GM04504 (cell line): ENCODE measurements at places on chromosomes 7 and 10.

DNA sequence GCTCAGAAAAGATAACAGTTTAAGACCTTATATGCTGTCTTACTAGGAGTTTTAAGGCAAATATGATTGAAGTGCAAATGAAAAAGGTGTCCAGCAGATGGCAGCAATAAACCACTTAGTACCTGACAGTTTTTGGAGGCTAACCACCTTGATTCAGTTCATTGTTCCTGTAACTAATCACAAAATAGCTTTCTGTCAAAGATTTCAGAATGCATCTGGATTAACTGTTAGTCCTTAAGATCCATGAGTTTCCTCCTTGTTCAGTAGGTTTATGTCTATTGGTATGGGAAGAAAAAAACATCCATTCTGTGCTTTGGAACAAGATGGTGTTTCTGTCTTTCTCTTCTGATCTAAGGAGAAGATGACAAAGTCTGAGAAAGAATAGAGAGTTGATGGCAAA is 46.6 kb downstream of the CCSER2 start:
- DNase-seq, result no peak

- no peak for DNase-seq
Measured at GRCh38 chr10:67794256-67794655, 43.7 kb downstream of the DNAJC12 start.

- no peak for DNase-seq
Measured at GRCh38 chr10:21535494-21535965, 1.5 kb downstream of the MLLT10 start.

DNA sequence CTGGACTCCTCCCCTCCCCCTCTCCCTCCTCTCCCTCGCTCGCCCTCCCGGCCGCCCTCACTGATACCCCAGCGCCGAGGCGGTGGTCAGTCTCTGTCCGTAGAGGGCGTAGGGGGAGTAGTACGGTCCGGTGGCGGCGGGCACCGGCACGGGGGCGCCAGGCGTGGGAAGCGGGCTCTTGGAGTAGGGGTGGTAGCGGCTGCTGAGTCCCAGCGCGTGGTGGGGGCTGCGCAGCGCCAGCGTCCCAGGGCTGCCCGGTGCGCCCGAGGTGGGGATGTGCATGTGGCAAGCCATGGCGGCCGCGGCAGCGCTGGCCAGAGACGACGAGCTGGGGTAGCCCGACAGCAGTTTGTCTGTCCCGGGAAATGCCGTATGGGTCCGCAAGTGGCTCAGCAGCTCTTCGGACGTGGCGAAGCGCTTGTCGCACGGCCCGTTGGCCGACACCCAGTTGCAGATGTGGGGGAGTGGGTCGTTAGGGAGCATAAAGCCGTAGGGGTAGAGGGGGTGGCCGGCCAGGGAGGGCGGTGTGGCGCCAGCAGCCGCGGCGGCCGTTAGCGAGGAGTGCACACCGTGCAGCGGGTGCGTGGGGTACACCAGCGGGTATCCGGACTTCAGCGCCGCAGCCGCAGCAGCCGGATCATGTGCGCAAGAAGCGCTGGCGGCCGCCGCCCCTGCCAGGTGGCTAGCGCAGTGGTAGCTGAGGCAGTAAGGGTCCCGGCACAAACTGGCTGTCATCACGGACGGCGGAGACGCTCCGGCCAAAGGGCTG is 2.7 kb downstream of the ZNF503 start:
- no peak for DNase-seq

DNA sequence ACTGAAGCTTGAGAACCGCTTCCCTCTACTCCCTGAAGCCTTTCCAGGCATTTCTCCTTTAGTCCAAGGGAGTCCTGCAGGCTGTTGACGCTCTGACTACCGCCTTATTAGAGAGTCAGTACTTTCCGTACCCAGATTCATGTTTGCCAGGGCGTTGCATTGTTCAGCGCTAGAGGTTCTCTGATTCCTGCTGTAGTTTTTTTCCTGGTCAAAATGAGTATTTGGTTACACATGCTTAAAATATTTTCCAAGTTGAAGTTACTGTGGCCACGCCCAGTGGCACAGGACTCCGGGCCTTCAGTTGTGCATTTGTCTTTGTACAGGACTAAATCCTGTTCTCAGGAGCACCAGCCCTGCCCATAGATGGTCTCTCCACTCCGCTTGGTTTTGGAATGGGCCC is 7.9 kb downstream of the MTURN start:
- DNase-seq, result peak; percentile 51
